Cerebellum (tissue), 4 donors: ENCODE measurements at places on chromosomes 11 and 22. TPM values are rescaled to one million over a fixed set of nuclear protein-coding genes. Genes with fewer than 3 reads are reported as not detected.

The SCGB1C1 gene
- not detected for total RNA-seq

The CRYBB3 gene
- not detected for total RNA-seq

The TMEM121B gene
- total RNA-seq, result 9.0 TPM

The SUSD2 gene
- 0.54 TPM for total RNA-seq

The CDC45 gene
- 7.4 TPM for total RNA-seq

The ALG9 gene
- 80.4 TPM for total RNA-seq

The KRTAP5-1 gene
- not detected for total RNA-seq

The PLAAT5 gene
- 1.9 TPM for total RNA-seq

The ENTHD1 gene
- not detected for total RNA-seq

The PGA4 gene
- total RNA-seq, result 1.1 TPM
